ENCODE measurements at places on chromosomes 4 and X.

DNA sequence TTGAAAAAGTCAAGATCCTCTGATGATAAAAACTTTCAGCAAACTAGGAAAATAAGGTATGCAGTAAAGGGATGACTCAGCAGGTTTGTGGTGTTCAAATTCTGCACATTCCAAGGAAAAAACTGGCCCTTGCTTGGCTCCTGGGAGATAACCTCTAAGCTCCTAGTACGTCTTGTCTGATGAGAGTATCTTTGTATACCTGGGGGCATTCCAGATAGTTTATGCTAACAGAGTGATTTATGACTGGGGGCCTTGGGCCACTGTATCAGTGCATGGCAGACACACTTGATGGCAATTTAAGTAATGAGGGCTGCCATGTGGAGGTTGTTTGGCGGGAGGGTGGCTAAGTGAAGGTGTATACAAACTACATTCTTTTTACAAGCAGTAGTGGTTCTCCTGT lies 56.9 kb downstream of the NSG1 start:
- peak; percentile 19 for DNase-seq

DNA sequence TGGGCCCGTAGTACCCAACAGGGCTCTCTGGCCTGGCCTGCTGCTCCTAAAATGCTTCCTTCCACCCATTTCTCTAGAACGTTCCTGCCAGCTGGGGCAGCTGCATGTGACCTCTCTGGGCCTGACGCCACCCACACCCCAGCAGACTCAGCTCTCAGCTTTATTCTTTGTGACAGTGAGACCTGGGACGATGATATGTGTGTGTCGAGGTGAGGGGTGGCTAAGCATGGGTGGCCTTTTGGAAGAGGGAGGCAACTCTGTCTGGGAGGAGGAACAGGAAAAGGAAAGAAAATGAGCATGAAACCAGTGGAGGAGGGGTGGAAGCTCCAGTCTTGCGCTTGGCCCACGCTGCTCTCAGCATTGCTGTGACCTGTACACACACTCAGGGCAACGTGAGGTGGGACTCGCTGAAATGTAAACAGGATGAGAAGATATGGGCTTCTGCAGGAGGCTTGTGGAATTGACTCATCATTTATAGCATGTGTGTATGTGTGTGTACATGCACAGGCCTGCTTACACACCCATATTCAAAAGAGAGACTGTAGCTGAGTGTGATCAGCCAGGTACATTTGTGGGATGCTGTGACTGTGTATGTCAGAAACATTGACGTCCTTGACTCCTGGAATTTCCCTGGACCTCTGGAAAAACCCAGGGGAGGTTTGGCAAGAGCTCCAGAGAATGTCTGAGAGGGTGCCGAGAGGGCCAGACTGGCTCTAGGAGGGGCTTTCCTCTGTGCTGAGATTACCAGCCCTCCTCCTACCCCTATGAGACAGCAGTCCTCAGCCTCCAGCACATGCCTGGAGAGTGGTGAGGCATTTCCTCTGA lies 137.9 kb downstream of the PJA1 start:
- DNase-seq: no peak

DNA sequence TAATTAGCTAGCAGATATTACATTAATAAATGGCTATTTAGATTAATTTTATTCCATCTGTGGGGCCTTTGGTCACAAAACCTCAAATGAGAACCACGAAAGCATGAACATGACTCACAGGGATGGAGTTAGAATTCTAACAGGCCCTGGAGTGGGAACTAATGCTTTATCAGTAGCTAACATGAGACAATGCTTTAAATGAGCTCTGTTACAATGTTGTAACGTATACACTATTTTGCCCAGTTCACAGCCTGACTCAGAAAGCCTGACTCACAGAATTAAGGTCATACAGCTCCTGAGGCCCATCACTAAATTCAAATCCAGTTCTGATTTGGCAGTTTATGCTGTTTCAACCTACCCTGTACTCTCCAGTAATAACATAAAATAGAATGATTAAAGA lies 23.2 kb downstream of the VEGFC start:
- DNase-seq: peak; percentile 82

GRCh38 chrX:74448669-74449068 lies 27.4 kb downstream of the SLC16A2 start:
- DNase-seq: no peak

- no peak for DNase-seq
Measured at GRCh38 chr4:2072971-2073807, 14.1 kb downstream of the NAT8L start.

GRCh38 chr4:158809611-158810486 lies 41.0 kb downstream of the FNIP2 start:
- DNase-seq: peak; percentile 98

Measured in AG04449 (cell line).